Lower lobe of right lung (tissue), 2 donors: ENCODE measurements at places on chromosomes 7 and 10. TPM values are rescaled to one million over a fixed set of nuclear protein-coding genes. Genes with fewer than 3 reads are reported as not detected.

Gene PNLIPRP2
- total RNA-seq: not detected

Gene NUDT1
- total RNA-seq: 10.2 TPM

Gene PCLO
- total RNA-seq: 2.9 TPM

Gene MKX
- 1.6 TPM for total RNA-seq

Gene WDFY4
- 44.4 TPM for total RNA-seq
